Fibroblast of skin of right quadriceps (primary cell): ENCODE measurements at places on chromosomes 11 and 22.

DNA sequence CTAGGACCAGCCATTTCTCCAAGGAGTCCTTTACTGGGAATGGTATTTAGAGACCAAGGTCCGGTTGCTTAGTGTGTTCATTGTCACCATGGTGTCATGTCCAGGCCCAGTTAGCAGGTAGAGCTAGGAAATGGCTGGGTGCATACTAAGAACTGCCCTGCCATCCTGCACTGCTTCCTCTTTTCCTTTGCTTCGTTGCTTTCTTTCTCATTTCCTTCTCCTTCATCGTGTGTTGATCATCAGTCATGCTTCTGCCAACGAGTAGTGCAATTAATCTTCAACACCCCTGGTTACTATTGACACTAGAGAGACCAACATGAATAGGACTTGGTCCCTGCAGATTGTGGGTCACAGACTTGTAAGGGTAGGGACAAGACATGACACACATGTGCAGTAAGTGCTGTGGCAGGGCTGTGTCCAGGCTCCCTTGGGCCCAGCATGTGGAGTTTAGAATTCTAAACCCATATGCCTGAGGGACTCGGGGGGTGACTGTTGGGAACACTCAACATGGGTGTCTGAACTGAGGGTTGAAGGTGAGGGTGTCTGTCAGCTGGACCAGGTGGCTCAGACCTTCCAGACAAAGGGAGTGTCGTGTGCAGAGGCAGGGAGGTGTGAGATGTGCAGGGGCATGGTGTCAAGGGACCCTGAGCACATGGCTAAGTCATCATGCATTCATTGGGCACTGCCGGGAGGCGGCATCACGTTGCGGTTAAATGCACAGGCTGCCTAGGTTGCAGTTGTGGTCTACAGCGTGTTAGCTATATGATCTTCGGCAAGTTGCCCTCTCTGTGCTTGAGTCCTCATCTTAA is 42.6 kb downstream of the ST14 start:
- DNase-seq = no peak

GRCh38 chr11:104956528-104956927 is 11.8 kb downstream of the CASP4 start:
- no peak for DNase-seq

GRCh38 chr22:37678372-37678771 is 2.9 kb downstream of the LGALS1 start:
- DNase-seq = no peak

- no peak for DNase-seq
Measured at GRCh38 chr22:22038178-22038880, 55.7 kb upstream of the TOP3B start.
